ENCODE measurements at places on chromosomes 11 and 22.
A peak's percentile ranks its signal among the peaks of the same experiment; 100 is the strongest.

- no peak for DNase-seq
These were observed 22.0 kb downstream of the TMEM184B start for GRCh38 chr22:38250643-38251340.

DNA sequence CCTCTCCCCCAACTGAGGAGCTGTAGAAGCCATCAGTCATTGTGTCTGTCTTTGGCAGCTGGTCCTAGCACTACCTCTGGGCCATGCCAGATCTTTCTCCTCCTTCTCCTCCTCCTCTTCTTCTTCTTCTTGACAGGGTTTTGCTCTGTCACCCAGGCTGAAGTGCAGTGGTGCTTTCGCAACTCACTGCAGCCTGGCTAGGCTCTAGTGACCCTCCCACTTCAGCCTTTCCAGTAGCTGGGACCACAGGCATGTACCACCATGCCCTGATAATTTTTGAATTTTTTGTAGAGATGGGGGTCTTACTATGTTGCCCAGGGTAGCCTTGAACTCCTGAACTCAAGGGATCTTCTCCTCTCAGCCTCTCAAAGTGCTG lies 50.1 kb upstream of the SHANK2 start:
- DNase-seq = no peak

DNA sequence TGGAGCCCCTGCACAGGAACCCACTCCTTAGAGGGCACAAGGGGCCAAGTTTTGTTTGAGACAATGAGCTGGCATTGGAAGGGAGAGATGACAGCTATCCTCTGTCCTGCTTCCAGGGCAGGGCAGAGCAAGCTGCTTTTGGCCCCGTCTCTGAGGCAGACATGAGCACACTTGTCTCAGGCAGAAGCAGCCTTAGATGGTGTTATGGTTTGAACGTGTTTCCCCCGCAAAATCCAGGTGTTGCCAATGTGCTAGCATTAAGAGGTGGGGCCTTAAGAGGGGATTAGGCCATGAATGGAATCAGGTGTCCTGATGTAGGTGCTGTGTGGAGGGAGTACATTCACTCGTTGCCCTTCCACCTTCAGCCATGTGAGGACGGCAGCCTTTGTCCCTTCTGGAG lies 2.5 kb downstream of the TP53AIP1 start:
- no peak for DNase-seq

DNA sequence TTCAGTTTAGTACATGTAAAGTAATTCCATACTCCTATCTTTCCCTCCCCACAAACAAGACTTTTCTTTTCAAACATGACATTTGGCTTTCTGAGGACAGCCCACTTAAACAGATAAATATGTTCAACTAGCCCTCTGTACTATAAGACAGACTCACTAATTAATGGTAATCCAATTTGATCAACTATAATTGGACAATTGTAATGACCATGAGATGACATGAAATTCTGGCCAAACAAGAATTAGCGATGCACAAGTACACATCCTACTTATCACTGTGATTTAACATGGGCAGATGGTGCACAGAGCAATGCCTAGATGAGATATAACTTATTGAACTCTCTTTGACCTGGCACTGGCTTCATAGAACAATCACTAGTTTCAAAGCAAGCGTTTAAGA lies 1033.7 kb upstream of the CCDC90B start:
- DNase-seq = no peak

DNA sequence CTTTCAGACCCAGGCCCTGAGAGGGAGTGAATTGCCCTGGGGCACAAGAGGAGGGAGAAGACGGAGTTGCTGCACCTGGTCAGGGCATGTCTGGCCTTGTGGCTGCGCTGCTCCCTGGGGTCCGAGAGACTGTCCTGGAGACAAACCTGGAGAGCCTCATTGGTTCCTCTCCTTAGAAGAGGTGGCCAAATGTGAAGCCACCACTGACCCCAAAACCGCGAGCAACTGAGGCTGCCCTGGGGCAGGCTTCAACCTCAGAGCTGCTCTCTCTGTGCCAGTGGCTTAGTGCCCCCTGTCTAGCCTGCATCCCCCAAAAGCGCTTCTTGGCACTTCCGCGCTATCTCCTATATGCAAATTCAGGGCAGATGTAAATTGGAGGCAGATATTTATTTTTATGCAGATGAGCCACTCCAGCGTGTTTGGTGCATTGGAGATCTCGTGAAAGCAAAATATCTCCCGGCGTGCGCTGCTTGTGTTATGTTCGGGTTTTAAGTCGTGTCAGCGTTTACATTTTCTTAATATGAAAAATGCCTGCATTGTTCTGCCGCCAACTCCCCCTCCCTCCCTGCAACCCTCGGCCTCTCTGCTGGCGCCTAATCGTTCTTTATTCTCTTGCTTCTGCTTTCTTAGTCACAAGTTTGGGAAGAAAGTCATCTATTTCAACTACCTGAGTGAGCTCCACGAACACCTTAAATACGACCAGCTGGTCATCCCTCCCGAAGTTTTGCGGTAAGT lies 69.5 kb downstream of the ARHGAP8 start:
- DNase-seq = no peak

DNA sequence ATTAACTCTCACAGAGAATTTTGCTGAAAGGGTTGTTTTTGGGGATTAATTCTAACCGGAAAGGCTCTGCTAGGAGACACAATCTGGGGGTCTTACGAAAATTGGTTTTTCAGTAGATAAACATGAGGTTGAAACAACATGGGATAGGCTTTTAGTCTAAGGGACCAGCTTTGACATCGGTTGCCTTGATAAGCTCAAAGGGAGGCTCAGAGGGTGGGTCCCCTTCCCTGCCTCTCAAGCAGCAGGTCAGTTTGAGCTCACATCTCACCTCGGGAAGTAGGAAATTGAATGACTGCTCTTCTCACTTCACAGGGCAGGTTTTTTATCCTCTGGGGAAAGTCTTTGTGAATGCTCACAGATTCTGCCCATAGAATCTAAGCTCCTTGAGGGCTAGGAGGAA lies 70.2 kb upstream of the KIRREL3 start:
- no peak for DNase-seq

GRCh38 chr11:102883141-102883540 lies 8.4 kb upstream of the MMP12 start:
- no peak for DNase-seq

- DNase-seq = no peak
These were observed 79.1 kb upstream of the WNT7B start for GRCh38 chr22:46055911-46056545.

DNA sequence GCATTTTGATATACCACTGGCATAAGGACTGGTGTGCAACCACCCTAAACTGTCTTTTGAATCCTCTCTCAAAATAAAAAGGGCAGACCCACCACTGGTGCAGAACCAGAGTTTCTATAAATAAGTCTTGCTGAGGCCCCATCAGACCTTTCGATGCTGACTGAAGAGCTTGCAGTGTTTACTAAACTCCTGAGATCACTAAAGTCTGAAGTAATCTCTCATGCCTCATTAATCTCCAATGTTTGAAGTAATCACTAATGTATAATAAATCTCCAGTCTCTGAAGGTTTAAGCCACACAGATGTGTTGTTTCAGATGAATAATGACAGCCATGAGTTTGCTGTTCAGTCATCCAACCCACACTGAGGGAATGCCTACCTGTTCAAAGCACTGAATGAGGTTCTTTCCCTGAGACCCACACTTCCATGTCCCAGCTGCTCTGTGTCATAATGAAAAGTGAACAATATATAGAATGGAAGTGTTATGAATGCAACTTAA lies 50.6 kb upstream of the DEUP1 start:
- DNase-seq = no peak

DNA sequence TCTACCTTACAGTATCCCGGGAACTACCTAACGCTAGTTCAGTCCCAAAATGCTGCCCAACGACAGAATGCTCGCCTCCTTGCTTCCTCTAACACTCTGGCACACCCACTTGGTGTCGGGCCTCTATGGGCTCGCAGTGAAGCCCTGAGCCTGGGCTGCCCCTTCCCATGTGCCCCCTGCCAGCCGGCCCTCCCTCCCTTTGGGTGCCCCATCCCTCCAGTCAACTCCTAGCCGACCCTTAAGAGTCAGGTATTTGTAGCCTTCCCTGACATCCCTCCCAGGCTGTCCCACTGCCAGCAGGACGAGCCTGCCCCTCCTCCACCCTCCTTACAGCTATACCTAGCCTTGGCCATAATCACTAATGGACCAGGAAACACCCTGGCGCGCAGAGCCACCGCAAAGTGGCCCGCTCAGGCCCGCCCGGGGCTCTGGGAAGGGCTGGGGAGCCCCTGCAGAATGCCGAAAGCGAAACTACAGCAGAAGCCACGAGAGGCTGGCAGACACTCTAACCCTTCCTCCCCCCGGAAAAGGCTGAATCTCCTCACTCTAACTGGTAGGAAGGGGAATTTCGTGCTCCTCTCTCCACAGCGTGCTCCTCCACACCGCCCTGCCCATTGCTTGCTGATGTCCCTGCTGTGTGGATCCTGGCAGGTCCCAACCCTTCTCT lies 8.2 kb downstream of the CBX7 start:
- DNase-seq = peak; percentile 74

DNA sequence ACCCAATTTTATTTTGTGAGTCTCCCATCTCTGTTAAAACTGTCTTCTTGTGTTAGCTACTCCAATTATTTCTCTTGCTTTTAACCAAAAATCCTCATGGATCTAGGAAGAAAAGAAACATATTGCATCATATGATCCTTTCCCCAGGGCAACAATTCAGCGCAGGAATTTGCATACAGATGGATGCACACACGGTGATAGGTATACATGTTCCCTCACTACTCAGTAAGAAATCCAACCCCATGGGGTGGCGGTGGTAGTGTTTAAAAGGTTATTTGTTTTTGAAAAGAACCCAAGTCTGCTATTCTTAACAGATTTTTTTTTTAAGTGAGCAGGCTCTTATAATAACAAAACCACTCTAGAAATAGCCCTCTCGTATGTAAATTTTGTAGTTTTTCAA lies 4.2 kb upstream of the SYN3 start:
- no peak for DNase-seq

- DNase-seq = no peak
These were observed 14.9 kb downstream of the DCPS start for GRCh38 chr11:126318574-126319373.

- peak; percentile 36 for DNase-seq
These were observed 8.3 kb downstream of the CD81 start for GRCh38 chr11:2385156-2386151.
